ENCODE measurements at places on chromosomes 11 and 22.

- no peak for DNase-seq
Measured at GRCh38 chr11:23192256-23192655, 332.0 kb upstream of the CCDC179 start.

GRCh38 chr11:31237819-31238760 lies 131.4 kb downstream of the DCDC1 start:
- no peak for DNase-seq

DNA sequence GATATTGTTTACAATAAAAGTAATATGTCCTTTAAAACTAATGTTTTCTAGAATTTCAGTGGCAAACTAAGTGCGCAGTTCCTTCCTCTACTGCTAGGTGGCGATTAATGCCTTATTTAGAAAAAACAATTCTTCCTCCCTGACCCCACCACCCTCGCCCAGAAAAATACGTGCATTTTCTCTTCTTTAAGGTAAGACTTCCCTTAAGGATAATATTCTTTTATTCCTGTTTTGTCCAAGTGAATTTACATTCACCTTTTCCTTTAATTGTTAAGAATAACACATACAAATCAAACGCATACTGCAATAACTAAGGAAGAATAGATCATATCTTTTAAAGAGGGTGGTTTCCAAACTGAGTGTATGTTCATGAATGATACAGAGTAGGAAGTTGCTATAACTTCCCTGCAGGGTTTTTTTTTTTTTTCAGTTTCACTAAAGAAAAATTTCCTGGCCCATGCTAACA lies 17.0 kb upstream of the PSMA1 start:
- DNase-seq: peak; percentile 22

DNA sequence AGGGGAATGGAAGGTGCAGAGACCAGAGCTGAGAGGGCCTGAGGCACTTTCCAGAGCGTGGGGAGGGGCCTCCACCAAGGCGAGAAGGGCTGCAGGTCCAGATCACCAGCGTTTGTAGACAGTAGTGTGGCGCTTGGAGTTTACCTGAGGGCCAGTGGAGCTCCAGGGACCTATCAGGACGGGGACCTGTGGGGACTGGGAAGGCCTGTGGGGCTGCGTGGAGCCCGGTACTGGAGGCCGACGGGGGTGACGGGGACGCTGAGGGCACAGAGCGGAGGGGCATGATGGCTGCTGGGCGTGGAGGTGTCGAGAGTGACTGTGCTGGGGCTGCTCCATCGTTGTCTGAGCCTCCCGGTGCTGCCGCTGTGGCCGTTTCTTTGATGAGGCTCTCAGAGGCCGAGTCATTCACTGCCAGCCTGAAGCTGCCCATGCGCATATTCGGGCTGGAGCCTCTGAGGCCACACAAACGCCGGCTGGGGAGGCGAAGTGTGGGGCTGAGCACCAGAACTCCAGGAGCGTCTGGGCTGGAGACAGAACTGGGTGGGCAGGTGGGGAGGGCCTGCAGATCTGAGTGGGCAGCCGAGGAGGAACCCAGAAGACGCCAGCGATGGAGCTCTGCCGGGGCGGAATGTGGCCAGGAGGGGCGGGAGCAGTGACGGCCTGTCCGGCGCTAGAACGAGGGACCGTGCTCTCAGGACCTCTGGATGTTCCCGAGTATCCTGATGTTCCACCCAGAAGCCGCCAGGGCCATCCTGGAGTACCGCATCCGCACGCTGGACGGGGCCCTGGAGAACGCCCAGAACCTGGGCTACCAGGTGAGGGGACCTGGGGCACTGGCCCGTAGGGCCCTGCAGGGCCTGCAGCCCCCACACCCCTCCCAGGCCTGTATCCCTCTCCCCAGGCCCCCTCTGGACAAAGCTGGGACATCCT lies 2.6 kb downstream of the PGGHG start:
- DNase-seq: no peak

DNA sequence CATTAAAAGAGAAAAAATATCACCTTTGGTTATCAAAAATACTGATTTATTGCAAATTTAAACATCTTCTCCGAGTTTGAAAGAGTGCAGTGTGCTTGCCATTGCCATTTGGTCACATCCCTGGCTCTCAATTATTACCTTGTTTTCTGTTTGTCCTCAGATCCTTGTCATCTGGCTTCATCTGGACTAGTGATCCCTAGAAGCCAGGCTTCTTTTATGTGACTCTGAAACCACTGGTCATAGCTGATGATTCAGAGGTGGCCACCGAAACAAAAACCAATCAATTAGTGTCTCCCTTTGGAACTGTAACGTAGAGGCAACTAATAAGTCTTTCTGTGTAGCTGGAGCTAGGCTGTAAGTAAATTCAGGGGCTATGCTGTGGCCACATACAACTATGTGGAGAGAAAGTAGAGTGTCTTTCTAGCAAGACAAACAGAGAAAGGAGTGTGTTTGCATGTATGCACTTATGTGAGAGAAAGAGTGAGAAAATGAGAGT lies 237.9 kb downstream of the LUZP2 start:
- DNase-seq: no peak

DNA sequence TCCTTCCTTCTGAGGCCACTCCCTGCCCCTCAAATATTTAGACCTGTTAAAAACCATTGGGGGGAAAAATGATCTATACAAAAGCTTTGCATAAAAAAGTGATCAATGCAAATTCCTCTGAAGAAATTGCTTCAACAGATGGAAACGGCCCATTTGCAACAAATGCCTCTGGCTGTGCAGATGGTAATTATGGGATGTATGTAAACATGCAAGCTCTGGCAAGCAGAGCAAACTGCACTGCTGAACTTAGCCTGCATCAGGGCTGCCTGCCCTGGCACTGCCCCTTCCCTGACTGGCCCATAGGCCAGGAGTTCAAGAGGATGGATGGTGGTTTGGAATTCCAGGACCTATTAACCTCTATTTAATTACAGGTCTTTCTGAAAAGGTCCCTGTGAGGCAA lies 388.7 kb downstream of the MIAT start:
- no peak for DNase-seq

DNA sequence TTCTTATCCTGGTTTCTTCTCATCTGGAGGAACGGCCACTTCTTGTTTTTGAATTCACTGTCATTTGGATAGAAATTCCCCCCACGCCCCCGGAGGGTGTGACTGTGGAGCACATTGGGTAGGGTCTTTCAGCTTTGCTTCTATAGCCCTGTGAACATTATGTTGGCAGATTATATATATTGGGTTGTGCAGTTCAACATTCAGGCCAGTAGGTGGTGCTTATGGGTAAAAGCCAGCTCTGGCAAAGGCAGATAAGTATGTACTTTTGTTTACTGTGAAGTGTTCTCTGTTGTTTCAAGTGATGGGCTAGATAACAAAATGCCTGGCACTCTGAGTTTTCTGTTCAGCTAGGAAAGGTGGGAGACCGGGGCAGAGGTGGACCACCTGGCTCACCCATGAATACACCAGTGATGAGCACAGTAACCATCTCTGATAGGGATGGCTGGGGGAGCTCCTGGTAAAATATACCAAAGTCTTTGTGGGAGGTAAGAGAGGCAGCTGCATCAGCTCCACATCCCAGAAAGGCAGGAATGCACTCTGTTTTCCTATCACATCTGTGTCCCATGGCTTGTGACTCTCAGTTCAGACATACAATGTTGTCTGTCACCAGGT lies 1348.2 kb upstream of the RAG2 start:
- DNase-seq: peak; percentile 62

DNA sequence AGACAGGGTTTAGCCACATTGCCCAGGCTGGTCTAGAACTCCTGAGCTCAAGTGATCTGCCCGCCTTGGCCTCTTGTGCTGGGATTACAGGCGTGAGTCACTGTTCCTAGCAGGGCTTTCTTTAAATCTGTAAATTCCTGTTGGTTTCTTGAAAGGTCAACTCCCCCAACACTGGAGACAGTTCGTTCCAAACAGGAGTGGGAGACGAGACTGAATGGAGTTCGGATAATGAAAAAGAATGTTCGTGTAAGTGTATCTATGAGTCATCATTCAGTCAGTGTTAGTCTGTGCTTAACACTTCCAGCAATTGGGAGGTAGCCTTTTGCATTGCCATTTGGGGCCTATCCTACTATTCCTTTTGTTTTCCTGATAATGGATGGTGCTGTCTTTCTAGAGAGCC lies 10.0 kb upstream of the BACE1-AS start:
- DNase-seq: no peak

DNA sequence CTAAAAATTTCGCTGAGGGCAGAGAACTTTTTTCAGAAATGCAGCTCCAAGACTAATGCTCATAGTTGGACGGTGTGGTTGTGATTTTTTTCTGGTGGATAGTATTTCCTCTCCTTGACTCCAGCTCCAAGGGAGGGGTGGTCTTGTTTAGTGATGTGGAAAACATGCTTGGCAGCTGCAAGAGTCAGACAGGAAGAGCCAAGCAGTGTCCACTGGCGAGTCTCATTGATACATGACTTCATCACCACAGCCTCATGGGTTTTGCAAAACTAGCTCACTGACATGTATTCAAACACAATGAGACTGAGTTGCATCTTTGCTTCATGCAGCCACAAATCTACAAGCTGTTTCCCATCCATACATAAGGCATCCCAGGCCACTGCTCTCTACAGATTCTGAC lies 7.3 kb upstream of the KCNJ1 start:
- no peak for DNase-seq

- no peak for DNase-seq
Measured at GRCh38 chr11:13924801-13925327, 37.7 kb upstream of the SPON1 start.

DNA sequence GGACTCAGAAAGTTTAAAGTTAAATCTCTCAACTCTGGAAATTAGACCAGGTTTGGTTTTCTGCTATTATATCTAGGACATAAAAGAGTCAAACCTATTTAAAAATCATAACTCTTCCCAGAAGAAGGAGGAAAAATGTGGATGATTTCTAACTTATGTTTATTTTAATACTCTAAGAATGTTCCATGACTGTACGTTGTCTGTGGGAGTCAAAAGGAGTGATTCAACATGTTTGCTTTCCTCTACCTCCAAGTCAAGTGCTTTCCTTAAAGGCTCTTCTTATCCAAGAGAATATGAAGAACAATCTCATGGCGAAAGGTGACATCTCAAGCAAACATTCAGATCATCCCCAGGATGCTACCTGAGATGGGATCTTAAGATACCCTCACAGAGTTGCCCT lies 21.6 kb downstream of the OR51E1 start:
- no peak for DNase-seq

DNA sequence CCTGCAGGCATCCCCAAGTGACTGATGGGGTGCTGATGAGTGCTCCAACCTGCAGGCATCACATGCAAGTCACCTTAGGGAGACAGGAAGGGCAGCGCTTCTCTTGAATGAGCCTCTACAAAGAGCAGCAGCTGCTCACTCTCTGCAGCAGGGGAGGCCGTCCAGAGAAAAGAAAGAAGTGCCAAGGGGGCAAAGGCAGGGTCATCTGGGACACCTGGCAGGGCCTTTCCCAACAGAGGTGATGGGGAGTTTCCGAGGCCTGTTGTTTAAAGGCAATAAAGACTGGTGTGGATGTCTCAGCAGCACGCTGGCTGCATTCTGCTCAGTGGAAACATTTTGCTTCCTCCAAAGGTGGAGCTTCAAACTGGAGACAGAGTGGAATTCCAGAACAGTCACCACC lies 113.7 kb downstream of the ETS1 start:
- no peak for DNase-seq

- DNase-seq: peak; percentile 54
Measured at GRCh38 chr11:34027516-34028408, 23.8 kb upstream of the CAPRIN1 start.

- no peak for DNase-seq
Measured at GRCh38 chr11:30573951-30574350, 12.2 kb downstream of the MPPED2 start.

DNA sequence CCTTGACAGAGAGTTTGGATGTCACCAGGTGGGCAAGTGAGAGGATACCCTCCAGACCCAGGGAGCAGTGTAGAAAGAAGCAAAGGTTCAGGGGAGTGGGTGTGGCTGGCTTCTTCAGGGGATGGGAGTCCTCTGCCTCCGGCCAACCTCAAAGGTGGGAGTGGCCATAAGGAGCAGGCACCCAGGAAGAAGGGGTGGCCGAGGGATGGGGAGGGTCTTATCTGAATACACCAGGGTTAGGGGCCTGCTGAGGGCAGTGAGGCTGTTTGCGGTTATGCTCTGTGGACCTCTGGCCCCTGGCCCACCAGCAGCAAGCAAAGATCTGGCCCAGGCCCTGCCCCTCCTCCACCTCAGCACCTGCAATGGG lies 6.2 kb downstream of the NFAM1 start:
- no peak for DNase-seq

- DNase-seq: no peak
Measured at GRCh38 chr11:132920451-132921096, 611.7 kb downstream of the OPCML start.

DNA sequence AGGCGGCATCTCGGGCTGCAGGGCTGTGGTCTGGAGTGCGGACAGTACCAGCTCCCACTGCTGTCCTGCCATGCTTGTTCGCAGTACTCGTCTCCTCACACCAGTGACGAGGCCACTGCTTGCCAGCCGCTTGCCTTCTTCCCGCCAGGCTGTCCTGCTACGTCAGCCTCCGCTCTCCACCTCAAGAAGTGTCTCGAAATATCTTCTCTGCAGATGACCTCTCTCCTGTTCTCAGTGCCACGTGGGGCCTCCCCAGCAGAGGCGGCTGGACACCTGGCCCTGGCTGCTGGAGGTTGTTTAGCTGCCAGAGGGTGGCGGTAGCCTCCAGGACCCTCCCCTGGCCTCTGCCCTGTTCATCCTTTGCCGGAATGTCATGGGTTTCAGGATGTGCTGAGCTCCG lies 3.1 kb upstream of the CCDC188 start:
- DNase-seq: no peak

DNA sequence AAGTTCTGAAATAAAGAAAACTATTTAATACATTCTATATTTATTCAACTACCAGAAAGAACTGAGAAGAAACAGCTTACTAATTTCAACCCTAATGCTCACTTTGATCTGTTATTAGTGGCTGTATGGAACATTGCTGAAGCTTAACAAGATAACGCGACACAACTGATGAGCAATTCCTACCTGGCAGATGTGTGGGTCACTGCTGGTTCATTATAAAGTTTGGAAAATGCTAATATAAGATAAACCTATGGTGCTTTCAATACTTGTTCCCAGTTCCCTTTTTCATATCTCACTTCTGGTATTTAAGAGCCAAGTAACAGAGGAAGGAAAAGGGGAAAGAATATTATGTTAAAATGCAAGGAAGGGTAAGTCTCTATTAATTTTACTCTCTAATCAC lies 10.5 kb downstream of the CTSC start:
- no peak for DNase-seq

- no peak for DNase-seq
Measured at GRCh38 chr11:34488855-34489557, 24.6 kb downstream of the ELF5 start.

DNA sequence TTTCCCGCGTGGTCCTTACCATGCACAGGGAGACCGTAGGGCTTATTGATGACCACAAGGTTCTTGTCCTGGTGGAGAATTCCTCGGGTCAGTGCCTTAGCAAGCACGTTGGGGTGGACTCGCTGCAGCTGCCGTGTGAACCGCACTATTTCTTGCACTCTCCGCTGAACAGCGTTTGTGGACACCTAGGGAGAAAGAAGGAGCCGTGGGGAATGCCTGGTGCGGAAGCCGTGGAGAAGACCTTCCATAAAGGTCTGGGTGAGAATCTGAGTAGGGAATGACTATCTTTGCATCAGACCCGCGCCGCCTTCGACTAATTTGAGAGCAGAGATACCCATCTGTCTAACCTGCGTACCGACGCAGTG lies 597 bp downstream of the RPUSD4 start:
- no peak for DNase-seq

GRCh38 chr11:66722745-66723651 lies 6.0 kb downstream of the SPTBN2 start:
- no peak for DNase-seq

- no peak for DNase-seq
Measured at GRCh38 chr22:20002128-20002527, 14.5 kb downstream of the ARVCF start.

GRCh38 chr22:40803321-40803720 lies 15.8 kb downstream of the SLC25A17 start:
- DNase-seq: no peak

- no peak for DNase-seq
Measured at GRCh38 chr11:13136272-13136596, 127.1 kb downstream of the RASSF10 start.
